ENCODE measurements at places on chromosomes 4 and X.

GRCh38 chr4:109440948-109441347, 7.3 kb downstream of the SEC24B start:
- no peak for DNase-seq

DNA sequence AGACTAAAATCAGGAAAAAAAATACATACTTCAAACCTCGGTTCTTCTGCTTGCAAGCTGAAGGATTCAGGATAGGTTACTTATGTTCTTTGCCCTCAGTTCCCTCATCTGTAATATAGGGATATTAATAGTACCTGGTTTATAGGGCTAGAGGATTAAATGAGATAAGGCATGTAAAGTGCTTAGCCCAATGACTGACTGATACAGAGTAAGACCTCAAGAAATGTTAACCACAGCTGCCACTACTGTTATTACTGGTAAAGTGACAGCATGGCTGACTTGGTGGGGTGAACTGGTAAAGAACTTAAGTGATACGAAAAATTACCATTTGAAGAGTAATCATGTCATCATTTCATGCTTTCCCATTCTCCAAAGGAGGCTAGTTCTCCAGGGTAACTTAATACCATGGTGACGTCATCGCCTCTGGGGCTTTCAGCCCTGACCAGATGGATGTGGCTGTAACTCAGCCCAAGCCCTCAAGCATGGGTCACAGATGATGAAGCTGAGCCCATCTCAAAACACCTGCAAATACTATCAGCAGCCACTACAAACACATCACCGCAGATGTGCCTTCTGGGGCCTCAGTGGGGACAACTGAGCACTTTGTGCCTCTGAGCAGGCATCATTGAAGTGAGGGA, 44.5 kb upstream of the SCML1 start:
- no peak for DNase-seq

- no peak for DNase-seq
Observed at GRCh38 chr4:30094887-30095286, 625.3 kb upstream of the PCDH7 start.

DNA sequence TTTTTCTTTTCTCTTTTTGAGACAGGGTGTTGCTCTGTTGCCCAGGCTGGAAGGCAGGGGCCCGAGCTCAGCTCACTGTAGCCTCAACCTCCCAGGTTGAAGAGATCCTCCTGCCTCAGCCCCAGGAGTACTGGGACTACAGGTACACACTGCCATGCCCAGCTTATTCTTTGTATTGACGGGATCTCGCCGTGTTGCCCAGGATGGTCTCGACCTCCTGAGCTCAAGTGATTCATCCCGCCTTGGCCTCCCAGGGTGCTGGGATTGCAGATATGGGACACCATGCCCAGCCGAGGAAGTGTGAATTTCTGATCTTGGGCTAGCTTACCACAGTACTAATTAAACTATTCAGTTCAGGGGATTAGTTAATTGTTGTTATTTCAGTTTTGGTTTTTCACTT, 28.6 kb upstream of the FAM193A start:
- no peak for DNase-seq

DNA sequence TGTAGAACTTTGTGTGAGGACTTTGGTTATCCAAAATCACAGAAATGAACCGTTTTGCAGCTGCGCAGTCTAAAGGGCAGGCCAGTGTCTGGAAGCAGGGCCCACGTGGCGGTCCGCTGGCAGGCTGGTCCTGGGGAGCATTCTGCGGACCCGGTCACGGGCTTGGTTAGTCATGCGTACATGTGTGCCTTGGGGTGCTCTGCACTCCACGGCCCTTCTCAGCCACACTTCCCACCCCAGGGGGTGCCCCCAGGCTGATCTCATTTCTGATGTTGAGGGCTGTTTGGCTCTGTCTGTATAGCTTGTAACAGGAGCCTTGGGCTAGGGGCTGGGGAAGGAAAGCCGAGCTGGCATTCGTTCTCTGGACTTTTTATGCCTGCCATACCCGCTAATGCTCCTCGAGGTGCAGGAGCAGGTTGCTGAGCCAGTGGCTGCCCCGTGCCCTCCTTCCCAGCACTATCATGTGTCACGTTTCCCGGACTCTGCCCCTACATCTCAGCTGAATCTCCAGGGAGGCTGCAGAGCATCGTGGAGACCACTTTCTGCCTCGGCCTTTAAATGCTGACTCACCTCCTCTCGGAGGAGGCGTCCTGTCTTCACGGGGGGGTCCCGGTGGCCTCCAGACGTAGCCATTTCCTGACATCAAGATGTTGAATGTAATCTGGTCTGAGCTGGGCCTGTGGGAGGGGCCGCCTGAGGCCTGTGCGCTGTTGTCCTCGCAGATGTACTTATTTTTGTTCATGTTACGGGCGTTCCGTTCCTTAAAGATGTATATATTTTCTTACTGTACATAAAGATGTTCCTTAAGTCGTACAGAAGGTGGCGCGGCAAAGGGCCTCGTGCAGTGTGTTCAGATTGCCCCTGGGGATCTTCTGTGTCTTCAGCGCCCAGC, 11.4 kb upstream of the TADA2B start:
- DNase-seq, result no peak

- no peak for DNase-seq
Observed at GRCh38 chrX:68918202-68918601, 89.4 kb downstream of the EFNB1 start.

DNA sequence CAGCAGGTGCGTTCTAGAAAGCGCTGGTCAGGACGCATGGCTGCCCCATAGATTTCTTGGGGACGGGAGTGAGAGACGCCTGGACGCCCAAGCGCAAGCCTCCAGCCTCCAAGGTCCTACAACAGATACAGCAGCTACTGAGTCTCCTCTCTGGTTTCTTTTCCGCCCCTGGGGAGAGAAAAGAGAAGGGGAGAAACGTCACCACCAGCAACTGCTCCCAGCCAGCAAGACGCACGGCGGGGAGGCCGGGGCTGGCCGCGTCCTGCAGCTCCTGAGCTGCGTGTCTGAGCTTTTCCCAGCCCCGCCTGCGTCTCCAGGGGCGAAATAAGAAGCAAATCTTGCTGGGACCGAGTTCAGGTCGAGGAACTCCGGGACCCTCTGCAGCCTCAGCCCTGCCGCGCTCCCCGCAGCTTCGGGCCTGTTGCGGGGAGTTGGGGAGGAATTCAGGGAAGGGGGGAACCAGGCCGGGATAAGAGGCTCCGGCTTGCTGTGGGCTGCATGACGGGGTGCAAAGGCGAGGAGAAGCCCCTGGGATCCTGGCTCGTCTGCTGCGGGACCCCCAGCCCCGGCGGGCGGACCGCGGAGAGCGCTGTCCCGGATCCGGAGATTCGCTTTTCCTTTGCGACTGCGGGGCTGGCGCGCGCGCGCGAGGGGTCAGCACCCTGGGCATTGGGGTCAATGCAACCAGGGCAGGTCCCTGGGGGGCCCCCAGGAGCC, 6.8 kb upstream of the SHOX start:
- no peak for DNase-seq

DNA sequence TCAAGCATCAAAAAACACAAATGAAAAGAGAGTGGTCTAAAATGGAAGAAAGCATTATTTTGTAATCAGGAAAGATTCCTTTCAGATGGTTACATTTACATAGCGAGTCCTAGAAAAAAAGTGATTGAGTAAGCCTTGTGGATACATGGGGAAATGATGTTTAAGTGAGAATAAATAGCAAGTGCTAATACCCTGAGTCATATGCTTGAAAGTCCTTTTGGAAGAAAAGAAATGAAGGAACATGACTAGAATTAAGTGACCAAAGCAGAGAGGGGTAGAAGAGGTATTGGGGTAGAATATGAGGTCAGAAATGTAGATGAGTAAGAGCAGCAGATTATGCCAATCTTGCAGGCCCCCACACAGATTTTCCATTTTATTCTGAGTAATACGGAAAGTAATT, 814.8 kb upstream of the GRID2 start:
- no peak for DNase-seq

- DNase-seq, result no peak
Observed at GRCh38 chr4:1241466-1241935, 7.4 kb downstream of the CTBP1 start.

DNA sequence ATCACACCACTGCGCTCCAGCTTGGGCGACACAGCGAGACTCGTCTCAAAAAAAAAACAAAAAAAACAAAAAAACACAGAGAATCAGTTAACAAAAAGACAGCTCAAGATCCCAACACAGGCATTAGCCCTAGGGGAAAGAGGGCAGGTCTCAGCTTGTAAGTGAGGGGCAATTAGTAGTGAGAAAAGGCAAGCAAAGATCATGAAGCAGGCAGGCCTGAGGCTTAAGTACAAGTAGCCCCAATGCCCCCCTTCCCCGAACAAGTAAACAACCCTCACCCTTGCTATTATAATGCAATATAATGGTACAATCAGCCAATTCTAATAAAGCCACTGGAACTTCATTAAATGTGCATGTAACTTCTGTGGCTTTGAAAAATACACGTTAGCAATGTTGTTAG, 17.0 kb downstream of the ADGRA3 start:
- DNase-seq, result no peak

- no peak for DNase-seq
Observed at GRCh38 chr4:7770224-7771050, 169.2 kb downstream of the AFAP1 start.

GRCh38 chr4:40232610-40233009, 35.8 kb downstream of the RHOH start:
- no peak for DNase-seq

DNA sequence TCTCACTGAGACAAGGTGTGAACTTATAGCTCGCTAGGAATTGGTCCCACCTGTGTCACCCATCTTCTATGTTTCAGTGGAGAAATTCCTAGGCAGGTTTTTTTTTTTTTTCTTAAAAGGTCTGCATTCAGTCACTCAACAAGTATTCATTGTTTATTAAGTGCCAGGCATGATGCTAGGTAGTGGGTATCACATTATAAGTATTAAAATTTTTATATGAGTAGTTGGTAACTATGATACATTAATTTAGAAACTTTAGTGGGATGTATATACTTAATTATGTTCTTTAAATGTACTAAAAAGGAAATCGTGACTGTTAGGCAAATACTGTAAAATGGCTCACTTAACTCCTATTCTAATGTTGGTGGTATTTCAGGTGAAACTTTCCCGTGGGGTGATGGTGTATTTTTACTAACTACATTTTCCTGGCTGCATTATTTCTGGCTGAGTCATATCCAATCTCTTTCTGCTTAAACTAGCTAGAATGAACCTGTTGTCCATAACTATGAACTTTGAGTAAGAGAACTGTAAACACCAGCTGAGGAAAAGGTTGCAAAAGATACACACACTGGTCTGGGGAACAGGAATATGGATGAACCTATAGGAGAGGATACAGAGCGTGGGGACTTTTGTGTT, 49.3 kb upstream of the MED14 start:
- DNase-seq, result no peak

GRCh38 chrX:17409566-17410290, 34.7 kb downstream of the NHS start:
- no peak for DNase-seq

DNA sequence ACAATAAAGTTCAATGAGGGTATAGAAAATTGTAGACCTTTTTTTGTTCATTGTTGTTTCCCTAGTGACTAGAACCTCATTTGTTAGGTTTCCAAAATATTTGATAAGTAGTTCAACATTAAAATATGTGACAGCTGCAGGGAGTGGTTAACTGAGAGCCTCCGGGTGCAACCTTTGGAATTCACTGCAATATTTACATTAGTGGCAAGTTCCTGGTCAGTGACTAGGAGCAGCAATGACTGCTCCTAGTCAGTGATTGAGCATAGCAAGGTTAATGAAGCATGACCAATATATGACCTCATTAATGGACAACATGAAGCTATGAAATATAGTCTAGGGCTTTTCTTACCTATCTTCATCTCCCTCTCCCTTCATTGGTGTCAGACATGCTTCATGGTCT, 65.8 kb upstream of the FAM47A start:
- DNase-seq, result no peak

- DNase-seq, result no peak
Observed at GRCh38 chr4:59698041-59698440, 1502.1 kb upstream of the ADGRL3 start.

- no peak for DNase-seq
Observed at GRCh38 chr4:156158747-156159146, 205.1 kb upstream of the CTSO start.

- no peak for DNase-seq
Observed at GRCh38 chr4:53119680-53120079, 246.2 kb downstream of the SCFD2 start.
